ENCODE measurements at places on chromosomes 2 and 18. TPM values are rescaled to one million over a fixed set of nuclear protein-coding genes. Genes with fewer than 3 reads are reported as not detected.

GRCh38 chr18:62327977-62328376, 2.9 kb downstream of the TNFRSF11A start:
- no peak for DNase-seq

DNA sequence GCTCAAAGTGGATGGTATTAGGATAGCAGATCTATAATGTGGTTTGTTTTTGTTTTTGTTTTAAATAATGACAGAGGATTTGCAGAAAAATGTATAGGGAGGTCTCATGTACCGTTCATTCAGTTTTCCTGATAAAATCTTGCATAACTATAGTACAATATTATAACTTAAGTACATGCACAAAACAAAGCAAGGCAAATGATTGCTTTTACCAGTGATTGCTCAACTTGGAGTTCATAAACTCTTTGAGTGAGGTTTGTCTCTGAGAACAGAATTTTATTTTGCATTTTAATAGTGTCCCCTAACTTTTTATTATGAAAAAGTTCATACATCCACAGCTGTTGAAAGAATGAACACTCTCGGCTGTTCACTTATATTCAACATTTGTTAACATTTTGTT, 96.6 kb downstream of the MAP4K4 start:
- DNase-seq, result no peak

GRCh38 chr2:102826904-102827303, 65.1 kb downstream of the TMEM182 start:
- peak; percentile 82 for DNase-seq

- DNase-seq, result peak; percentile 88
These were observed 50.8 kb upstream of the MYCN start for GRCh38 chr2:15889442-15890123.

DNA sequence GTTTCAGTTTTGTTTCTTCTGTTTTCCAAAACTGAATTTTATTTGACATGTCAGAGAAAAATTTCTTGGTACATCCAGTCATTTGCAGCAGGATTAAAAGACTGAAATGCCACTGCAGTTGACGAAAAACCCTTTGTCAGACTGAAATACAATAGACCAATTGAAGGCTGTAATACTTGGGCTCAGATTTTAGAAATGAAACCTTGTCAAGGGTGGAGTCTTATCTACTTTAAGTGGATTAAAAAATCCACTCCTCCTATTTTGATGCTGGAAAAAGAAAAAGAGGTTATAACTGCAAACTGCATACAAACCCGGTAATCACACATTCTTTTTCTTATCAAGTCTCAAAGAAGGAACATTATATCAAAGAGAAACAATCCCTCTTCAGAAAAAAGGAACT, 80.2 kb upstream of the NEUROD1 start:
- no peak for DNase-seq

DNA sequence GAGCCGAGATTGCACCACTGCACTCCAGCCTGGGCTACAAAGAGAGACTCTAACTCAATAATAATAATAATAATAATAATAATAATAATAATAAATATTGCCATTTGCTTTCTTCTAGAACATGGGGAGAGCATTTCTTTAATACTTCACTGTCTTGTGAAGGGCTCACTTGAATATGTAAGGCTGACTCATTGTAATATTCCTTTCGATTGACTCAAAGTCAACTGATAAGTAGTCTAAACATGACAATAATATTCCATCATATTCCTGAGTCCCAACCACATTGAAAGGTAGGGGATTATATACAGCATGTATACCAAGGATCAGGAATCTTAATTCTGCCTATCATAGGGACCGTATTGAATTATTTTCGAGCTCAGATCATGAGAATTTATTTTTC, 949.2 kb downstream of the DSC3 start:
- DNase-seq, result no peak

- no peak for DNase-seq
These were observed 4.5 kb upstream of the RMDN2 start for GRCh38 chr2:37920570-37920969.

The ATOH8 gene
- total RNA-seq, result 15.7 TPM

The LOXHD1 gene
- 1.3 TPM for total RNA-seq

The CROCC2 gene
- total RNA-seq, result 0.04 TPM

The RAB31 gene
- total RNA-seq, result 19.6 TPM
